Muscle of arm (tissue), 14 donors: ENCODE measurements at places on chromosomes 7 and 10. TPM values are rescaled to one million over a fixed set of nuclear protein-coding genes. Genes with fewer than 3 reads are reported as not detected.

DNA sequence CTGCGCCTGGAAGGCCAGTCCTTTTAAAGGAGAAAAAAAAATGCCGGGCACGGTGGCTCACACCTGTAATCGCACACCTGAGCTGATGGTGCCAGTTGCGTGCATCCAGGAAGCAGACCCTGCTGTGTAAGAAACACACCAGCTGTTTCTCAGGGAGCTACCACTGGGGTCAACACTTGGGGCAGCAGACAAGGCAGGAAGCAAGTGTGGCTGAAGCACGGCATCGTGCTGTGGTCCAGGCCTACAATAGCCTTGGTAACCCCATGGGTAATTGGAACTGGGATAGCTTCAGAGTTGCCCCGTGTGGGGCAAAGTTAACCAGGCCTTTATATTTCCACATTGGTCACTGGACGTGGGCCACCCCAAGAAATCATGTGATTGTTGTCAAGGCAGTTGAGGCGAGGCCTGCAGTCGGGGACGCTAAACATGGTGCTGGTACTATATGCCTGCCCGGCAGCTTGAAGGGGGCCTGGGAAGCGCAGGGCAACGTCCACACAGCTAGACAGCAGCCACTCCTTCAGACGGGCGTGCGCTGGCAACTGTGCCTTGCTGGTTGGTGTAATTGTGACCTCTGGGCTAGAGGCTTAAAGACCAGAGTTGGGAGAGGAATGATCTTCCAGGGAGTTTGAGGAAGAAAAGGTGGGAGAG lies 2.5 kb upstream of the TACR2 start:
- DNase-seq, result no peak

DNA sequence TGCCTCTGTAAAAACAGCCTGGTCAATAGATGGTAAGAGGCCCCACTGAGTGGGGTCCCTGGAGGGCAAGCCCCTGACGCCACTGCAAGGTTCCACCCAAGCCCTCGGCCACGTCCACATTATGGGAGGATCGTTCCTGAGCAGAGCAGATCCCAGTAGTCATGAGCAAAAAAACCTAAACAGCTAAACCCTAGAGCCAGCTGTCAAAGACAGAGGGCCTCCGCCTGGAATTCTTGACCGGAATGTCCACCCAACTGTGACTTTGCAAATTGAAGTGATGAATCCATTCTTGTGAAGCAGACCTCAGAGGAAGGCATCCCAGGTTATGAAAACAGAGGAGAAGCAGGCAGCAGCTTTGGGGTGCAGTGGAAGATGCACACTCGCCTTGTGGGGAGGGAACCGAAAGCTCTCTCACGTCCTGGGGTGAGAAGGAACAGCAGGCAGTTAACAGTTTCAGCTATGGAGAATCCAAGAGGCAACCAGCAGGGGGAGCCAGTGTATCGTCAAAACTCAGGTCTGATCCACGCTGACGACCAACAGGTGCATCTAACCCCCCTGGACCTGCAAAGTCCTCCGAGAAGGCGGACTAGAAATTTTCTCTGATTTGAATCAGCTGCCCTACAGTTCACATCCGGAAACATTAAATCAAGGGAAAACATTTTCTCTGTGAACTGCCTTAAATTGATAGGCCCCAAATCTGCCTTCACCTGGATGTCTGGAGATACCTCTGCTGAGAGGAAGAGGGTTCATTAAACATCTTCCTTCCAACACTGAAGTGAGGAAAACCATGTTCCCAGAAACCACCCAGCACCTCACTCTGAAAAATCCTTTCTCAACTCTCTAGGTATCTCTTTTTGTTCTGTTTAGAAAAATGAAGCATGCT lies 139.1 kb upstream of the PFKP start:
- DNase-seq, result peak; percentile 54

GRCh38 chr10:49280001-49280408 lies 19.0 kb upstream of the C10orf71 start:
- no peak for DNase-seq

GRCh38 chr7:66330961-66331360 lies 125.8 kb downstream of the TPST1 start:
- peak; percentile 35 for DNase-seq

- DNase-seq, result no peak
Measured at GRCh38 chr7:33669251-33669670, 236.1 kb upstream of the BMPER start.

DNA sequence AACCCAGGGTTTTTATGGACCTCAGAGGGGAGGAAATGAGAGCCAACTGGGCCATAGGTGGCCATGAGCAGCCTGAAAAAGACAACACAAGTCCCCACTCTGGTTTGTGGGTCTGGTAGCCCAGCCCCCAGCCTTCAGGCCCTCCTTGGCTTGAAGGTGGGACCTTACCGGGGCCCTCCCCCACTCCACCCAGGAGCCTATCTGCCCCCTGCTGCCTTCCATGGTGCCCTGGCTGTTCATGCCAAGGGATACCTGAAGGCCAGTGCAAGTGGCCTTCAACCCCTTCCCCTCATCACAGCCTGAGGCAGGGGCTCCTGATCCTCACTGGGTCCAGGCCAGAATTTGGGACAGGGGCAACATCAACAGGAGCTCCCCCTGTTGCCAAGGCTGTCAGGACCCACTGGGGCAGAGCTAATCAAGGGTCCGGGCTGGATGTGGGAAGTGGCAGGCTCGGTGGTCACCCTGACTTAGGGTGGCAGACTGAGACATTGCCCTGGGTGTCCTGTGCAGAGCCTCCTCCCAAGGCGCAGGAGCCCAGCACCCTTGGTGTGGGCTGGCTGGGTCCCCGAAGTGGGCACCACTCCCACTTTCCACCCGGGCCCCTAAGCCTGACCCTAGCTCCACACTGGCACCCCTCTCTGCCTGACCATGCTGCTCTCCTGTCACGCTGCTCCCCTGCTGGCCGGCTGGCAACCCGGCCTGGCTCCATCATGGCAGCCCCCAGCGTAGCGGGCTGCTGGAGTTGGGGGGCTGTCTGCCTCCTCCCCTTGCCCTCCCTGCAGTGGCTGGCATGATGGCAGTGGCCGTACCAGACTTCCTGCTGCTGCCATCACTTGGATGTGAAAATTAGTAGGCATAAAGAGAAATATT lies 6.4 kb downstream of the WDFY4 start:
- no peak for DNase-seq

GRCh38 chr7:63071396-63071795 lies 927.3 kb upstream of the ZNF722 start:
- no peak for DNase-seq

- no peak for DNase-seq
Measured at GRCh38 chr7:46317256-46317655, 396.2 kb upstream of the IGFBP3 start.

GRCh38 chr10:9535744-9536143 lies 1481.3 kb downstream of the GATA3 start:
- no peak for DNase-seq

DNA sequence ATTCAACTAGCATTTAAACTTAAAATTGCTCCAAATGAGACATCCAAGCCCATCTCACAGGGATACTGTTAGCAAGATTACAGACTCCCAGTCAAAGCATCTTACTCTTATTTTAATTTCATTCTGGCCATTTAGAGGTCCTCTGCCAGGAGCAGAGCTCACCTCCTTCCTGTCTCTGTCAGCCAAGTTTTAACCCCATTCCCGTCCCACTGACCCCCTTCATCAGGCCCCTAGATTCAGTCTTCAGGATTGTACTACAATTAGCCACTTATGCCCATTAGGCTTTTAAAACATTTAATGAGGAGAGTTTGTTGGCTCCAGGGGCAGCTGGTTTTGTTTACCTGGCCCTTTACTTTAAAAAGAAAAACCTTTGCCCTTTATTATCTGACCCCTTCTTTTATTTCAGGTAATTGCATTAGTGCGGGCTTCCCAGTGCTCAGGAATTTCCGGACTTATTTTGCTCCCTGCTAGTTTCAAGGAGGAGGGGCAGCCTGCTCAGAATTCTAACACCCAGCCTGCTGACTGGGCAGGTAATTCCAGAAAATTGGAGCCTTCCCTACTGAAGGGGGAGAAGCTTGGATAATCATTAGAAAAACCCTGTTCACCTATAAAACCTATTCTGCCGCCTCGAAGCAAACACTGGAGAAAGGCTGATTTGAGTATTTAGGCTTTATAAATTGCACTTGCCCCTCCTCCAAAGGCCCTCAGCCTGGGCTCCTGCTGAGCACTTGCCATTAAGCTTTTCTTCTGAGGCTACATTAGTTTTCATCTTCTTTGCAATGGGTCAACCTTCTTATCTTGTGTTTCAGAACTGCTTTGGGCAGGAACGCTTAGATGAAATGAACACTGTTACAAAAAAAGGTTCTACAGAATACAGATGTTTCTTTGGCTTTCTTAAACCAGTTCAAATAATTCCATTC lies 200.5 kb upstream of the HPS1 start:
- no peak for DNase-seq

- DNase-seq, result no peak
Measured at GRCh38 chr7:90188281-90188680, 23.3 kb upstream of the STEAP2 start.

- no peak for DNase-seq
Measured at GRCh38 chr7:30971440-30971839, 7.7 kb downstream of the GHRHR start.

ZP3 gene
- 7.2 TPM for polyA plus RNA-seq

EBLN1 gene
- not detected for polyA plus RNA-seq

DLD gene
- 91.2 TPM for polyA plus RNA-seq

SPDYE8 gene
- 0.44 TPM for polyA plus RNA-seq

CNTNAP2 gene
- 12.1 TPM for polyA plus RNA-seq

TRIM50 gene
- not detected for polyA plus RNA-seq

MRC1 gene
- polyA plus RNA-seq, result not detected

ORC5 gene
- not detected for polyA plus RNA-seq
